Fibroblast of upper back skin (primary cell): ENCODE measurements at places on chromosomes 2 and 18.

DNA sequence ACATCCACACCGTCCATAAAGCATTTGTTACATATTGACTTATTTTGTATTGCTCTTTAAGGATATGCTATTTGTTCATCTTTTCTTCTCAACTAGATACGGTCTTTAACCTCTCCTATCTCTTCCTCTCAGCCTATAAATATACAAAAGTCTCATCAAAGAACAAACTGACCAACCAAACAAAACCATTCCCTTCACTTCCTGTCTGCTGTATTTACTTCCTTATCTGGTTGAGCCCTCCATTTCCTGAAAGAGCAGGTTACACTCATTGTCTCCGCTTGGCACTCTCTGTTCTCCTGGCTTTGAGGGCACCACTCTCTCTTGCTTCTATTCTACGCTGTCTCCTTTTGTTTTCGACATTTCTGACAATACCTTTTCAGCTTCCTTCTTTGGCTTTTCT, 431.9 kb upstream of the TCF4 start:
- DNase-seq, result no peak

- no peak for DNase-seq
Measured at GRCh38 chr2:5074733-5075132, 617.5 kb upstream of the SOX11 start.

- peak; percentile 6 for DNase-seq
Measured at GRCh38 chr2:159998961-159999360, 63.5 kb downstream of the PLA2R1 start.

- DNase-seq, result no peak
Measured at GRCh38 chr2:35365859-35366258, 989.7 kb upstream of the CRIM1 start.

DNA sequence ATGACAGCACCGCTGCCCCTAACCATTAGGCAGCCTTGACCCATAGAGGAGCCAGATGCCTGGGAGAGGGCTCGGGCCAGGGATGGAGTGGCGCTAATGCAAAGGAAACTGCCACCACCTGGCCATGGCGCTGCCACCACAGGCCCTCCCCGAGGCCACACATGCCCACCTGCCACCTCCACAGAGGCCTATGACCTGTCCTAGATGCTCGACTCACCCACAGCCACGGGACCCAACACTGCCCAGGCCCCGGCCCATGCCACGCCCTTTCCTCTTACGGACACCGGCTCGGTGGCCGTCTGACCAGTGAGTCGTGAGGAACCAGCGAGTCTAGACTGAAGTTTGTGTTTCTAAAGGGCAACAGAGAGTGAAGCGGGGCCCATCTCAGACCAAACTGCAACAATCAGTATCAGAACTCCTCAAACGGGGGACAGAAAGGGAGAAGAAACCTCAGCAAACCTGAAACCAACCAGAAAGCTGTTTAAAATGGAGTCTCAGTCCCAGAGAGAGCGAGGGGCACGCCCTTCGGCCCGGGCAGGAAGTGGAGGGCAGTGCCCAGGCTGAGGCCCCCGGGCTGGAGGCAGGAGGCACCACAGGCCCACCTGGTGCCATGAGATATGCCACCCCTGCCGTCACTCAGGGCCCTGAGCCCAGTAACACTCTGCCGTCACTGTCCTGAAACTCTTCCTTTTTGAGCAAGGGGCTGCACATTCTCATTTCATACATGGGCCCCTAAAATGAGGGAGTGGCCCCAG, 711 bp downstream of the GPR17 start:
- no peak for DNase-seq

GRCh38 chr2:80830891-80831290, 526.3 kb upstream of the LRRTM1 start:
- DNase-seq, result no peak

DNA sequence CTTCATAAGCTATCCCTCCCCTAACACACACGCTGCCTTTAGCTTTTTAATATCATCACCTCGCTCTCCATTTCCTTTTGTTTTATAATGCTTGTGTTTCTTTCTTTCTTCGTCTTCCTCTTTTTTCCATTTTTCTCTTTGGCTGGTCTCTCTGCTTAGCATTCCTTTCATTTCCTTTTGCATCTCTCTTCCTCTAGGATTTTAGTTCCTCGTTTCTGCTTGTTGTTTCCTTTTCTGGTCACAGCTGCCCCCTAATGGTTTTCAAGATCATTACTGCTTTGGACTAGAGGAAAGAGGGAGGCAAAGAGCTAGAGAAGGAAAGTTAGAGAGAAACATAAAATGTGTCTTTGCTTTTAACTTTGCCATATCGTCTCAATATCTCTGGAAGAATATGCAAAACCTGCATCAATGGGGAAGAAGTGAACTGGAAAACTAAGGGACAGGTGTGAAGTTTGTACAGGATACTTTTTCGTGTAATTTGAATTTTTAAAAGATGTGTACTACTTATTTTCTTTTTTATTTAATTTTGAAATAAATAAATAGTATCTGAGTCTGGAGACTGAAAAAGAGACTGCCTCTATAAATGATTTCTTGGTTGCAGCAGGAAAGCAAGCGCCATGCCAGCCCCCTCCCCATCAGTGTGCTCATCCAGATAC, 6.3 kb upstream of the NRP2 start:
- peak; percentile 83 for DNase-seq

GRCh38 chr2:212392544-212392943, 146.1 kb downstream of the ERBB4 start:
- DNase-seq, result peak; percentile 13

DNA sequence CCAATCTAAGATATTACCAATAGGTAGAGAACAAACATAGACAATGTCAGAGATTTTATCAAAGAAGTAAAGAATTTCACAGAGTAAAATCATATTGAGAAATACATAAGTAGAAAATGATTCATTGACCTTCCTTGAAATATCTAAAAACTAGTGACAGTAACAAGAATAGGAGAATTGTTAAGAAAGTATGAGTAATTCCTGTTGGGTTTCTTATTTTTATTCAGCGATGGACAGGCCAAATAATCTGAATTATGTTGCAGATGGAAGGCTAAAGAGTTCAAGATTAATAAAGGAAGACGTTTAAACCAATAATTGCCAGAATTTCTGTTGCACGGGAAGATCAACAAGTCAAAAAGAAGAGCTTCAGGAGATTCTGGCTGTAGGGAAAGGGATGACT, 163.4 kb upstream of the RASGRP3 start:
- DNase-seq, result no peak

- DNase-seq, result peak; percentile 93
Measured at GRCh38 chr2:178241844-178242551, 47.7 kb downstream of the OSBPL6 start.

GRCh38 chr2:31442376-31442775, 27.8 kb upstream of the XDH start:
- DNase-seq, result peak; percentile 6

GRCh38 chr2:160406591-160407392, 86.8 kb downstream of the RBMS1 start:
- DNase-seq, result peak; percentile 75

GRCh38 chr2:163859951-163860350, 124.1 kb upstream of the FIGN start:
- no peak for DNase-seq

DNA sequence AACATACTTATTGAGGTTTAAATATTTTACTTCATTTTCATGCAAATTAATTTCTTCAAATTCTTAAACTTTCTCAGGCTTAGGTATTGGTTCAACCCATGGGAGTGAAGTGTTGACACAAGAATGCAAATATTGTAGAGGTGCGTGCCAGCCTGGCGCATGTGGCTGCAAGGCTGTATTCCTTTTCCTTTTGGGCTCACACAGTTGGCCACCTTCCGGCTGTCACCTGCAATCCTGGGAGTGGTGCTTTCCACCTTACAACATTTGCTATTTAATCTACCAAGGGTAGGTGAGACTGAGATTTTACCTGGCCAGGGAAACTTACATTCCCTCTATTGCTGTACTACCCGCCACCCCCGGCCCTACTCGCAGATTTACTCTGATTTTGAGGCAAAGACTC, 141.1 kb downstream of the DCC start:
- no peak for DNase-seq

- no peak for DNase-seq
Measured at GRCh38 chr2:99786636-99787390, 297.0 kb upstream of the REV1 start.

DNA sequence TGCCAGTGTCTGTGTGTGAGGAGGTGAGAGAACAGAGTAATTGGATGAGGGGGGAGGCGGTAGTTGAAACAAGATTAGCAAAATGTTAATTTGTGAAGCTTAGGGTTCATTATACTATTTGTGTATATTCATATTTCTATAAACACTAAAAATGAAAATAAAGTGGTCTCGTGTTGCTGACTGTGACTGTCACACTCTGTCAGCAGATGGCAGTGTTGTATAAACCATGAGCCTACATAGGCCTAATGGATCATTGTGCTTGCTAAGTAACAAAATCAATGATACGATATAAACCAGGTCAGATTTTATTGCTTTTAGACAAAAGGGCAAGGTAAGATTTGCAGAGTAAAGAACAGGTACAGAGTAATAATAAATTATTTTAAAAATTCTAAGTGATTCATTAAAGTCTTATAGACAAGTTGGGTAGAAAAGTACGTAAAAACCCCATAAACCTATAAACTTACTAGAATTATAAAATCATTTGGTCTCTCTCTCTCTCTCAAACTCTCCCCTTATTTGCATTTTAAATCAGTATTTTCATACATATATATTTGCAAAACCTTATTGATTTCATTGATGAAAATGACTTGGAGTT, 182.7 kb downstream of the RPIA start:
- DNase-seq, result peak; percentile 45

GRCh38 chr2:134681201-134681600, 37.6 kb downstream of the TMEM163 start:
- no peak for DNase-seq

- DNase-seq, result peak; percentile 89
Measured at GRCh38 chr18:56067969-56068671, 480.1 kb upstream of the TCF4 start.

DNA sequence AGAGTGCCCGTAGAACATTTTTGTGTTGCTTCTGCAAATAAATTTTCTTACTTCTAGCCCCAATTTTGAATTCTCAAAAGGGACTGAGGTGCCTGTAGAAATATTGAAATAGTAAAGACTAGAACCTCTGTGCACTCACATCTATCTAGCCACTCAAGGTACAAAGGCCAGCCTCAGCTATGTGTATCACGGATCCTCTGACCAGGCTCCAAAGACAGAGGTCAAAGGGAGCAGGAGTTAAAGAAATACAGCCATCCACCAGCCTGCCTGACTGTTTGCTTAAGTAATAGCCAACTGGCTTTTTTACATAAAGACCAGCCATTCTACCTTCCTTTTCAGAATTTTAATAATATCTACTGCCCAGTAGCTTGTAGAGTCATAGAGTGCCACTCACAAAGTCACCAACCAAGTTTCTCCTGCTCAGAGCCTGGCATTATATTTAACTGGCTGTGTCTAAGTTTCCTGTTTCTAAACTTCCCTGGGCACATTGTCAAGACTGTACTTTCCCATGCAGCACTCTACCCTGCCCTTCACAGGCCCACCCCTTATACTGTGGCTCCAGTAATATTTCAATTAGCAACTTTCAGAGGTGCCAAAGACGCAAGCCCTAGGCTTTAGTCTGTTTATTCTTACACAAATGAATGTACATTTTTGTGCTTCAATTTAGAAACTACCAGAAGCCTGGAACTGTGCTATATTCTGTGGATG, 338.3 kb upstream of the NT5C1B start:
- no peak for DNase-seq

- no peak for DNase-seq
Measured at GRCh38 chr2:237909075-237909695, 49.8 kb downstream of the RAMP1 start.

DNA sequence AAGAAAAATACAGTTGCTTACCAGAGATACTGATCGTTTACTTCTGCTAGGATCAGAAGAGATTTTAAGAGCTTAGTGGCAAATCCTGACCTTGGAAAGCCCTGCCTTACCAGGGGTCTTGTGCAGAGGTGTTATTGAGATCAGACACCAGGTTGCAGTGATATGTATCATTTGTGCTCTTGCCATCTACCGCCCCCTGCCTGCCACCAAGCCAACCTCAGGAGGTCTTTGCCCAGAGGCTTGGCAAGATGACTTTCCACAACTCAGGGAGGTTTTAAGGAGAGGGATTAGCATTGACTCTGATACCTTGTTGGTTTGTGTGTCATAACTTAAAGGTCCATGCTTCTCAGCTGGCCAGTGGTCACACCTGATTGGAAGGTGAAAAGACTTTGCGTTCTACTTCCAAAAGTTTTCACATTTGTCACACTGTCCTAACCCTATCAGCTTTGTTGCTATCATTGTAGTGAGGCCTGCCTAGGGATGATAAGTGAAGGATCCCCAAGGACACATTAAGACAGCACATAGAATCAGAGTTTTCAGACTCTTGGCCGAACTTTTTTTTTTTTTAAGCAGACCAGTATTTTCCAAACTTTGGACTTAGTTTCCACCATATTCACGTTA, 46.2 kb upstream of the MGAT5 start:
- DNase-seq, result no peak

DNA sequence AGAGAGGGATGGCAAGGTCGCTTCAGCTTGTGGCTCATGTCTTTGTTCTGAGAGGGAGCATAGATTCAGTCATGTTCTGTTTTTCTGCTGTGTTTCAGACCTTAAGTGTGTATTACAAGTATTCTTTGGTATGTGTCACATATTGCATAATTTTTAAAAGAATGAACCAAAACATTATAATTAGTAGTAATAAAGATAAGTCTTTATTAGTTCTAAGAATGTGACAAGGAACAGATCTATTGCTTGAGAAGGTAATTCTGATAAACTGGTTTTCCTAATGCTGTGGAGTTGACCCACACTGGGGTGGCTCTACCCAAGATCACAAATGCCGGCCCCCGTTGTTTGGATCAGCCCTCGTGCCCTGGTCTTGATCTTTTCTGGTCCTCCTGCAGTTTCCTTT, 124.3 kb upstream of the FOSL2 start:
- peak; percentile 30 for DNase-seq

- DNase-seq, result peak; percentile 25
Measured at GRCh38 chr18:72086421-72086820, 457.7 kb downstream of the CBLN2 start.

- no peak for DNase-seq
Measured at GRCh38 chr18:26723981-26724380, 141.5 kb downstream of the AQP4 start.

GRCh38 chr2:233381638-233381995, 27.3 kb downstream of the DGKD start:
- no peak for DNase-seq

- no peak for DNase-seq
Measured at GRCh38 chr18:7224198-7224597, 6.7 kb upstream of the LRRC30 start.

DNA sequence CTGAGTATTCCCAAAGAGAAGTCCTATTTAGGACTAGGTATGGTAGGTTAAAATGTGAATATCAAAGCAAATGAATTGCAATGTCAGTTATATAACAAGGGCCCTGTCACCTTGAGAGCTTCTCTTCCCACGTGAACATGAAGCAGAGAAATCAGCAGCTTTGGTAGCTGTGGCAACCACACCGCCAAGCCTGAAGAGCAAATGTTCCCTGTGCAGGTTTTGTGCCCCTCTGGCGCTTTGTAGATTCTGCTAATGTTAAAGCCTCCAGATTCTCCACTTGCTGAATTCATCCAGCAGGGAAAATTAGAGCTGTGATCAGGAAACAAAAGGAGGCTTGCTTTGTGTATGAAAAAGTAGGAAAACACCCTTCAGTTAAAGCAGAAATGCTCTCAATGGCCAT, 322.6 kb downstream of the RBM43 start:
- DNase-seq, result no peak

GRCh38 chr2:88054782-88055370, 707 bp downstream of the KRCC1 start:
- DNase-seq, result peak; percentile 32

- no peak for DNase-seq
Measured at GRCh38 chr2:150824118-150824517, 336.7 kb upstream of the RND3 start.

- DNase-seq, result peak; percentile 50
Measured at GRCh38 chr2:28009732-28010131, 119.2 kb downstream of the BABAM2 start.

- no peak for DNase-seq
Measured at GRCh38 chr18:71336576-71337210, 1047.8 kb downstream of the SOCS6 start.
